NCI-H526 (cell line): ENCODE measurements at places on chromosomes 11 and 22.

DNA sequence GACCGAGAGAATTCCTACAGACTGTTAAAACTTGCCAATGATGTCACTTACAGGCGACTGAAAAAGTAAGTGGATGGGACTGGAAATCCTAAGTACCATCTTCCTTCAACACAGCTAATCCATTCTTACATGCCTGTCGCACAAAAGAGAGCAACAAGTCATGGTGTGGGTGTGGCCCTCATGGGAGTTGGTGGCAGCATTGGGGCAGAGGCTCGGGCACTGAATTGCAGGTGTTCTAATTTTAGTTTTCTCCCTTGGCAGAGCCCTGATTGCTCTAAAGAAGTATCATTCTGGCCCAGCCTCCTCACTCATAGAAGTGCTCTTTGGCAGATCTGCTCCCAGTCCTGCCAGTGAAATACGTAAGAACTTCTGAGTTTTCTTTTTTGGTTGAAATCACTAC lies 4.6 kb downstream of the IGHMBP2 start:
- no peak for DNase-seq

DNA sequence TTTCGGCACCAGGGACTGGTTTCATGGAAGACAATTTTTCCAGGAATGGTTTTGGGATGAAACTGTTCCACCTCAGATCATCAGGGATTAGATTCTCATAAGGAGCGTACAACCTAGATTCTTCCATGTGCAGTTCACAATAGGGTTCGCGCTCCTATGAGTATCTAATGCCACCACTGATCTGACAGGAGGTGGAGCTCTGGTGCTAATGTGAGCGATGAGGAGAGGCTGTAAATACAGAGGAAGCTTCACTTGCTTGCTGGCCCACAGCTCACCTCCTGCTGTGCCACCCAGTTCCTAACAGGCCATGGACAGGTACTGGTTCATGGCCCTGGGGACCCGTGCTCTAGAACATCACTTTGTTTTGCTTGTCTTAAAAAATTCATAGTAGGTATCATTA lies 41.8 kb upstream of the AMPD3 start:
- peak; percentile 61 for DNase-seq

GRCh38 chr22:46224898-46225290 lies 25.2 kb downstream of the CDPF1 start:
- DNase-seq = no peak

DNA sequence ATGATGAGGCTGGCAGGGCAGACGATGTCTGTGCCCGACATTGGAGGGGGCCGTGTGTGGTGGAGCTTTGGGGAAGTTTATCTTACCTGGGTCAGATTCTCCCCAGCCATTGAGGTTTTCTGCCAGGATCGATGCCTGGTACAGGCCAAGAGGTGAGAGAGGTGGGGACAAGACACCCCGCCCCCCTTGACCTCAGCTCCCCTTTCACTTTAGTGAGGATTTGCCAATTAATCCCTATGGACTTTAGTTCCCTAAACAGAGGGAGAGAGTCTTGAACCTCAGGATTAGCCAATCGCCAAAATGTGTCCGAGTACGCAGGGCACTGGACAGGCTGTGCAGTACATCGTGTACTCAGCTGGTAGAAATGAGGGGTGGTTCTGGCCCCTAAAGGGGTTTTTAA lies 541 bp downstream of the HORMAD2 start:
- no peak for DNase-seq

DNA sequence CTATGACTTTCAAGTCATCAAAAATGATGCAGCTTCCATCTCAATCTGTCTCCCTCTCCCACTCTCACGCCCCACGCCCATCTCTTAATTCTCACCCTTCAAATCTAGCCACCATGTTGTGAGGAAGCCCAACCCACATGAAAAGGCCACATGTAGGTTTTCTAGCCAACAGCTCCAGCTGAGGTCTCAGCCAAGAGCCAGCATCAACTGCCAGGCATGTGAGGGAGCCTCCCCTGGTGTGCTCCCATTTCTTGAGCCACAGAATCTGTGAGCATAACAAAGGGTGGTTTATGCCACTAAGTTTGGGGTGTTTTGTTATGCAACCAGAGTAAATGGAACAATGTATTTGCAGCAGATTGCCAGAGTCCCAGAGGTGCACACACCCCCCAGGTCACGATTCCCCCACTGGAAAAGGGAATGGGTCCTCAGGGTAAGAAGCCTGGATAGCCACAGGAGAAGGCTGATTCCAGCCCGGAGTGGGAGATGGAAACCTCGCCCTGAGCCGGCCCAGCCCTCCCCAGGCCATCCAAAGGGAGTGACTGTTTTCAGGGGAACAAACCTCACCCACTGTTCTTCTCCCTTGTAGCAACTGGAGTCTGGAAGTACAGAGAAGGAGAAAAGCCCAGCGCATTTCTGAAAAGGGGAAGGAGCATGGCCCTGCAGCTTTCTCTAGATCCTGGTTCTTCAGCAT lies 20.0 kb upstream of the LINC01488 start:
- DNase-seq = no peak

- no peak for DNase-seq
These were observed 41.8 kb downstream of the MAP6 start for GRCh38 chr11:75626889-75627529.
